ENCODE measurements at places on chromosomes 2 and 18.

GRCh38 chr2:116499389-116499788 is 1315.1 kb upstream of the DDX18 start:
- no peak for DNase-seq

DNA sequence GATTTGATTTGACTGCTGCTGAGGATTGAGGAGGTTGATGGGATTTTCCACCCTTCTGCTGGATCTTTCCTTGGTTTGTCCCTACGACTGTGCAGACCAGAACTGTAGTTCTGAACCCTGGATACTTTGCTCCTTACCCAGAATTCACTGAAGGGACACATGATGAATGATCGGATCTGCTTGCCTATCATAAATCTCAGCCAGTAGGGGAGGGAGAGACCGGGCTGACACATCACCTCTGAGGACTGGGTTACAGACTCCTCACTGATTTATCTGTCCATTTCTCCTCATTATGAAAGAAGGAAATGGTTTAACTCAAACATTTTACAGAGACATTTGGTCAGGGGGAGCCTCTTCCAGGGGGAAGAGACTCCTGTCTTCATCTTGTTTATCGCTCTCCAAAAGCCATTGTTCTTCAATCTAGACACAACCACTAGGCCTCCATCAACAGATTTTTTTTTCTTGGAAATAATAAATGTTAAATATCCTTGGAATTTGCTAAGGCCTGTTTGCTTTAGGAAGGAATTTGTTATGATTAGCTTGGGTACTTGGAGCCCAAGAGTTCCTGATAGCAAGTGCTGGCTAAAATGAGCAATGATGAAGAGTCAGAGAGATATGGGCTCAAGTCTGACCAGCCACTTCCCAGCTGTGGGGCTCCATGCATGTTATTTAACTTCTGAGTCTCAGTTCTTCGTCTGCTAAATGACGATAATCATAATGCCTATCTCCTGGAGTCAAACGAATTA is 925.5 kb downstream of the SLC4A3 start:
- peak; percentile 17 for DNase-seq

DNA sequence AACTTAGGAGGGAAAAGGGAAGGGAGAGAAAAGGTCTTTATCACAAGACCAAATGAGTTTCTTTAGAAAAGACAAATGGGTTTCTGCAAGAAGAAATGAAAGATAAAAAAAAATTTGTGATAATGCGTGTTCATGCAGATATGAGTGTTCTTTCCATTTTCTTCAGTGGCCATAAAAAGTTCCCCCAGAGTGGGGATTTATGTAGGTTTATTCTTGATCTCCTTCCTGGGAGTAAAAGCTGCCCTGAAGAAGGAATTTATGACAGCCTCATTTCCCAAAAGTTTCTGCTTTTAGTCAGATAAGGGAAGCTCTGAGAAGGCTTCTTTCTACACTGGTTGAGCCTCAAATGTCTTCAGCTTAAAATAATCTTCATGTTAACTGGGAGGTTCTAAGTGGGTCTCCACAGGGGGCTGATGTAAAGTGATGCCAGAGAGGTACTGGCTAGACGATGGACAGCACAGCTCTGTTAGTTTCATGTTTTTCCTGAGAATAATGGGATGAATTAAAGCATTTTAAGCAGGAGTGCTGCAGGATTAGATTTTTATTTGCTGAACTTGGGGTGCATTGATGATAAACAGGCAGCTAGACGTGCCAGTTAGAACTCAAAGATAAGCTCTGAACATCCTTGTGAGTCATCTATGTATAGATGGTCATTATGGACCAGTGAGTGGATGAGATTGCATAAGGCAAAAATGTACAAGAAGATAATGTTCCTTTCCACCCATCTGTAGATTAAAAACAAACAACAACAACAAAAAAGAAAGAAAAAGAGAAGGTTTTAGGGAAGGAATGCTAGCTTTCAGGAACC is 99.4 kb upstream of the MSH2 start:
- DNase-seq = no peak

- no peak for DNase-seq
Observed at GRCh38 chr18:11767935-11768334, 78.9 kb downstream of the GNAL start.

GRCh38 chr2:105836840-105837692 is 92.4 kb downstream of the NCK2 start:
- DNase-seq = no peak

DNA sequence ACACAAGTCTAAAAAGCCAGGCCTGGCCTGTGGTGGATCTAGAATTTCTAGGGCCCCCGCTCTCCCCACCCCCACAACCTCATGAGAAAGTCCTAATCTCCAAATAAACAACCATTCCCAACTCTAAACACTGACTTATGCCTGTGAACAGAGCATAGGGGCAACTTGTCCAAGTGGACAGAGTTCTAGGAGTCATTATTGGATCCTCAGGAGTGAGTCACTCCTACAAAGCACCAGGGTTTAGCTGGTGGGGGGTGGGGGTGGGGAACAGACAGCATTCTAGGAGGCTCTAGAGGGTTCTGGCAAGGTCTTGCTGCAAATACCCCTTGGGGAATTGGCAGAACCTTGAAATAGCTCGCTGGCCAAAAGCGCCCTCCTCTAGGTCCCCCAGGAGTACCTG is 83.3 kb downstream of the ZCCHC2 start:
- DNase-seq = no peak

DNA sequence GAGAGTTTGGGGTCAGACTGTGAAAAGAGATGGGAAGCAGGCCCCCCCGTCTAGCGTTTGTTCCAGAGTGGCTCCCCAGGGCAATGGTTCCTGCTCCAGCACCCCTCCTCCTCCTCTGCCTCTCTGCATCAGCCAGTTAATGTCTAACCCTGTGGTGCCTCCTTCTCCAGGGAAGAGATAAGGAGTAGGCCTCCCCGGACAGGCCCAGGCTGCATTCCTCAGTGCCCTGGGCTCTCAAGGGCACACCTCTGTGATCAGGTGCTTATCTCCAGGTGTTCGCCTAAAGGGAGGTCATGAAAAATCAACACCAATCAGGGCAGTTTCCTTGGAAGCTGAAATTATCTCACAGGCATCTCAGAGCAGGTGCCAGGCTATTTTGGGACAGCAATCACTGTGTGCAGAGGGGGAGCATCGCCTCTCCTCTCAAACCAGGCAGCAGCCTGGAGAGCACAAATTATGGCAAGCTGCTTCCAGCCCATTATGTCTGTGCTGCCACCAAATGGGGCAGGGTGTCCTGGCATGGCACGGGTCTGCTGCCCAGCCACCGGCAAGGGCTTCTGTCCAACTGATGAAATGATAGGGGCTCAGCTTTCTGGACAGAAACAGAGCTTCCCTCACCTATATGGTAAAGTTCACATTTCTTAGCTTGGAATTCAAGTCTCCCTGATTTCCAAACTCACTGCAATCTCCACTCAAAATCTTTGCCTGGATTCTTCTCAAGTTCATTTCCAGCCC is 255.8 kb upstream of the SLC14A2 start:
- DNase-seq = no peak

GRCh38 chr2:179550214-179550613 is 285.6 kb upstream of the SESTD1 start:
- no peak for DNase-seq

DNA sequence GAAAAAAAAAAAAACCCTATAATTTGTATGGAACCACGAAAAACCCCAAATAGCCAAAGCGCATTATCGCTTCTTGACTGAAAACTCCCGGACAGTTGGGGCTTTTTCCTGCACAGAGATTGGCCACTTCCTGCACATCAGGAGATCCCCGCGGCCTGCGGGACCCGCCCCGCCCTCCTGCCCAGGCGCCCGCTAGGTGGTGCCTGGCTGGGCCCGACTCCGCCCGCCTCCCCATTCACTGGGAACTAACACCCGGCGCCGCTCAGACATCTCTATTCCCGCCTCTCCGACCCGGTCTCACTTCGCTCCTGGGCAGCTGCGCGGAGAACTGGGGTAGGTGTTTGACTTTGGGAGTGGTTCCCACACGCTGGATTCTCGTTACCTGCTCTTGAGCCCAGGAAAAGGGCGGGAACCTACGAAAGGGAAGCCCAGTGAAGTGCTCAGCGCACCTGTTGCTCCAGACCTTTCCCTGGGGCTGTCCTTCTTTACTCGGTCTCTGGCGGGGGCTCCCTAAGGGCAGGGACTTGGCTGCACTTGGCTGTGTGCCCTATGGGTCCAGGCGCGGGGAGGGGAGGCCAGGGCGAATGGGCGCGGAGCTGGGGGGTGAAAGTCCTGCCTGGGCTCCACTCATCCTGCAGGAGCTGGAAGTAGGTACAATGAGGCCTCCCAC is at the start of gene HMSD:
HMSD (plus strand) TSS at position 234 of the 670 bp plus-strand sequence. CDS start 4,155 bp downstream, outside the sequence.
- DNase-seq = peak; percentile 20

DNA sequence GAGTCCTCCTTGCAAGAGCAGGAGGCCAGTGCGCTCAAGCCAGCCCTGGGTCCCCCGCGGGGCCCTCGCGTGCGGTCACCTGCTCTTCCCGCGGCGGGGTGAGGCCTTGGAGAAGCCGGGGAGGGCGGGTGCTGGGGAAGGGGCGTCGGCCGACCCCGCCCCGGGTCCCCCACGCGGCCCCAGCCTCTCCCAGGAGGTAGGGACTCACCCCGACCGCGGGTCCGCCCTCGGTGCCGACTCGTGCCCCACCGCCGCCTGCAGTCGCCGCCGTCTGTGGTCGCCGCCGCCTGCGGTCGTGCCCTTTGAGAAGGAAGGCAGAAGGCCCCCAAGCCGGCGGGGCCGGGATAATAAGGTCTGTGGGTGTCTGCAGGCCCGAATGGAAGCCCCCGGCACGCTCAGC is 32.7 kb downstream of the SERPINB8 start:
- no peak for DNase-seq

DNA sequence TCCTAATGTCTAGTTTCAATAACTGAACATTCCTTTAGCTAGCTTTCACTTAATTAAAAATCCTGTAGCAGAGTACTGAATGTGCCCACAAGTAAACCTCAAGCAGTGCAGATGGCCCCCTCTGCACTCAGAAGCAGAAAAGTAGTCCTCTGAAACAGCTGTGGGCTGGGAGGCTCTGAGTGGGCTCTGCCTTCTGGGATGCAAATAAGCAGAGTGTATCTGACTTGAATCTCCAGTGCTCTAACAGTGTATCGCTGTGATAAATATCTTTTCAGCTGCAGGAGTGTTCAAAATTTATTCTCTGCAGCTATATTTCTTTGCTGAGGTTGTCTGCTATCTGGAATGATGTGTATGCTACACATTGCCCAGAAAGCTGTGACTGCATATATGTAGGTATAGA is 44.8 kb upstream of the SYT4 start:
- DNase-seq = no peak

DNA sequence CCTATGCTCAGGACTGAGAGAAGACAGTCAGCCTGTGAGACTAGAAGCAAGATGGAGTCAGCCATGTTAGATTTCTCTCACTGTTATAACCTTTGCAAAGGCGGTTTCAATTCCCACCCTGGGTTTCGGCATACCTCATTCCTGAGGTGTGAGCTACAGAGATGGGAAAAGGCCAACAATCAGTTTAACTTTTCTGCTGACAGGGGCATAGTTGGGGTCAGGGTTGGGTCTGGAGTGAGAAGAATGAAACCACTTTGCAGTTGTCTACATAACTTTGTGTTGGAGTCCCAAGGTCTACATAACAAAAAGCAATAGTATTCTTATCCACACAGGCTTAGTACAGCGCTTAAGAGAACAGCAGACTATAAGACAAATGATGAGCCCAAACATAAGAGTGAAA is 28.1 kb upstream of the FEZ2 start:
- DNase-seq = no peak

DNA sequence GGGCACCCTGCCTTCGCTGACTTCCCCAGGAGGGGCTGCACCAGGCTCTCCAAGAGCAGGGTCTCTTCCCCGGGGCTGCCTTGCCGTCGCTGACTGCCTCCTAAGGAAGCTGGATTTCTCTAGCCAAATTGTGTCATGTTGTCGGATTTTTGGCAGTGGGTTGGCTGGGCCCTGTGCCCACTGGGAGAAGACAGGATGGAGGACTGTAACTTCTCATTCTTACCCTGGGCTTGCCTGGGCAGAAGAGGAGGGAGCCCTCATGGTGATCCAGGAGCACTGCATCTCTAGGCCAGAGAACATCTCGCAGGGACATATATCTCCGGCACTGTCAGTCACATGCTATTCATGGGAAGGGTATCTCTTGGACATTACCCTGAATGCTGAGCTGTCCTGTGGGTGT is 6.3 kb downstream of the MYO7B start:
- peak; percentile 58 for DNase-seq

GRCh38 chr2:126507425-126507911 is 148.5 kb upstream of the GYPC start:
- DNase-seq = peak; percentile 24

DNA sequence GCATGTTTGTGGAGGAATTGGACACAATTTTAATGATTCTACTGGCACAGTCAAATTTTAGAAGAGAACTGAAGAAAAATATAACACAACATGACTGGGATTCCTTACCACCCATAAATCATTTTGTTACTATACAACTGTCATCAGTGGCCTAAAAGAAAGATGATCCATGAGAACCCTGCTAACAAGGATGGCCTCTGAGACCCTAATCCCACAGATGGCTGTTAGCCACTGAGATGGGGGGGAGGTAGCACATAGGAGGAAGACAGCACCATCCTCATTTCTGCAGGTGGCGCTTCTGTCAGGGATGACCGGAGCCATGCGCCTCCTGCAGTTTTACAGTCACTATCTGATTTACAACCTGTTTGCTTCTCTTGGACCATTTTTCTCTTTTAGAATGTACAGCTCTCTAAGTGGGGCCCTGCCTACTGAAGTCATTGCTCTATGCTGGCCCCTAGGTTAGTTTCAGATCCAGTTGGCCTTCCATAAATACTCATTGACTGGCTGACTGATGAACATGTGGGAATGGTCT is 279.8 kb downstream of the NAPG start:
- no peak for DNase-seq

GRCh38 chr2:1183300-1183699 is 230.0 kb upstream of the TPO start:
- no peak for DNase-seq

All from lung (tissue), 17 donors.